CD4-positive, alpha-beta T cell treated with Interleukin-2 at 100 ng/mL for 4 hours (primary cell): ENCODE measurements at places on chromosomes 16 and 17.

DNA sequence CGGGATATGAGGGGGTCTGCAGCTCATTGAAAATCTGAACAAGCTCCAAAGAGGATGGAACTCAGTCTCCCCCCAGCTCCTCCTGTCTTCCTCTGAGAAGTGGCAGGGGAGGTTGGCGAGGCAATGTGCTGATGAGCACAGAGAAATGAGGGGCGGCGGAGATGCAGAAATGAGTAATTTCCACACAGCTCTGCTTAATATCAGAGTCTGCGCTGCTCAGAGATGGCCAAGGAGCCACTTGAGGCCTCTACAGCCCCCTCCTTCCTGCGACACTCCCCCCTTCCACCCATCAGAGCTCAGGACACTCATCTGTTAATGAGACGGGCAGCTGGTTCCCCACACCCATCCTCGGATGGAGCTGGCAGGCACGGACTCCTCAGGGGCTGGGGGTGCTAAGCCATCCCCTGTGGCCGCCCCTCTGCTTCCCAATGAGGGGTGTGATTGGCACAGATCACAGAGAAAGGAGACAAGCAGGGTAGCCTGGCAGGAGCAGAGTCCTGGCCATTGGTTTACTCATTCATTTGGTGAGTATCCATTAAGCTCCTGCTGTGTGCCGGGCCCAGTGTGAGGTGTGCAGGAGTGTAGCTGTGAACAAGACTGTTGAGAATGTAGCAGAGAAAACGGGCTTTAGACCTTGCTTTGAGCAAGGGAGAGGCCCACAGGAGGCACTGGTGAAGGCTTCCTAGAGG, 12.7 kb upstream of the CRHR1 start:
- no peak for DNase-seq

- no peak for DNase-seq
Observed at GRCh38 chr16:12548270-12548983, 255.3 kb downstream of the CPPED1 start.

- DNase-seq: no peak
Observed at GRCh38 chr17:76528156-76528527, 9.4 kb downstream of the CYGB start.

DNA sequence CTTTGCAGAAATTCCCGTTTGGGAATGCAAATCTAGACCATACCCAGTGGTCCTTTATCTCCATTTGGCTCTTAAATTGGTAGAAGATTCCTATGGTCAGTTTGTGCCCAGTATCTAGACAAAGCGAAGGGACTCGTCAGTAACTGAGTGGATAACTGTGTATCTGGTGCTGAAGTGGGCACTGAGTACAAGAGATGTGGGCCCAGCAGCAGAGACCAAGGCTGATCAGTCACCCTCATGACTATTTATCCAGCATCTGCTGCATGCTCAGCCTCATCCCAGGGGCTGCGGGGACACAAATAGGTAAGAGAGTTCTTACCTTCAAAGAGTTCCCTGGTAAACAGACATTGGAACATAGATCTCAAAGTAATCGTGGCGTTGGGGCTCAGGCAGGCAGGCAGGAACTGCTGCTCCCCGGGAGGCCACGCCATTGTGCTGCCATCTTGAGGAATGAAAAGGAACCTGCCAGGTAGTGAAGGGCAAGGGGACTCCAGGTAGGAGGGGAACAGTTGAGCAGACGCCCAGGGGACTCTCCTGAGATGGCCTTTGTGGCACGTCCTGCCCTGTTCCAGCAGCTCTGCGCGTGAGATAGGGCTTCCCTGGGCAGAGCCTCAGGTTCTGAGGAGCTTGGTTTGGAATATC, 10.3 kb downstream of the NT5M start:
- DNase-seq: peak; percentile 82

DNA sequence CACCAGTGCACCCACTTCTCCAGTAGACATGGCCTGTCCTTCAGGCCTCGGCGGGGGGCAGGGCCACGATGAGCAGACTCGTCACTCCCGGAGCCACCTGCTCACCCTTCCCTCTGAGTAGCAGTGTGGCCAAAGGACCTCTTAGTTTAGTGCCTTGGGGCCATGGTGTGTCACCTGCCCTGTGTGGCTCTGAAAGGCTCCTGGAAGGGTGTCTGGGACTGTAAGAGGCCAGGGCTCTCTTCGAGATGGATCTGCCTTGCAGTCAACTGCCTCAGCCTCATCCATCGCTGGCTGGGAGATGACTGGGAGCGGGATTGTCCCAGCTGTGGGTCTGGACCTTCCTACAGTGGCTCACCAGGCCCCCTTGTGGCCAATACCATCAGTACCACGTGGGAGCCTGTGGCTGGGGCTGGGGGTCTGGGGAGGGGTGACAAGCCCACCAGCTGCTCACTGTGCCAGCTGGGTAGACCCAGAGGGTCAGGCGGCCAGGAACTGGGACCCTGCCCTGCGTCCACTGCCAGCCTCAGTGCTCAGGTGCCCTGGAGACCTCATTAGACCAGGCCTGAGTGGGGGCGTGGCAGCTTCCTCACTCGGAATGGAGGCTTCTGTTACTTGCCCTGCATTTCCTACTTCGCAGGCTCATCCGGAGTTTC, 133.4 kb downstream of the OR1D5 start:
- no peak for DNase-seq
